ENCODE measurements at places on chromosomes 7 and 10. TPM values are rescaled to one million over a fixed set of nuclear protein-coding genes. Genes with fewer than 3 reads are reported as not detected.

Gene DUSP5
- 1.1 TPM for total RNA-seq

Gene PAX4
- total RNA-seq = not detected

Gene LYZL1
- not detected for total RNA-seq

Gene TMEM213
- not detected for total RNA-seq

Gene CNTNAP2
- total RNA-seq = 1.5 TPM

DNA sequence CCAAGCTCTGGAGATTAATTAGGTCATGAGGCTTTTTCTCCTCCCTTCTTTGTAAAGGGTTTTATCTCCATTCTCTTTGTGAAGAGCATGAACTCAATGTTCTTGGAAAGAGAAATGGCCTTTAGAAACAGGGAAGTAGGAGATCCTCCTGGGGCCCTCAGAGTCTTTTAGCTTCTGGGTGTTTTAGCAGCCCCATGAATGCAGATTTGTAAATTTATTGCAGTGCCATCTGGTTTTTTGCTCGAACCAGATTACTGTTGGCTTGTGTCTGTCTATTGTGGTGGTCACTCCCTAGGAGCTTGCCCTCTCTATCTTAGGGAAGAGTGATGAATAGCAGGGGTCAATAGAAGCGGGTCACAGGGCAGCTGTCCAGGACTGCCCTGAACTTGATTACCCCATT, 110.6 kb downstream of the BTRC start:
- no peak for DNase-seq

- DNase-seq = no peak
Measured at GRCh38 chr10:34479520-34480179, 335.4 kb downstream of the PARD3 start.

GRCh38 chr10:11895108-11895466, 71.9 kb downstream of the PROSER2 start:
- no peak for DNase-seq
